ENCODE measurements at places on chromosomes 5 and 9.

DNA sequence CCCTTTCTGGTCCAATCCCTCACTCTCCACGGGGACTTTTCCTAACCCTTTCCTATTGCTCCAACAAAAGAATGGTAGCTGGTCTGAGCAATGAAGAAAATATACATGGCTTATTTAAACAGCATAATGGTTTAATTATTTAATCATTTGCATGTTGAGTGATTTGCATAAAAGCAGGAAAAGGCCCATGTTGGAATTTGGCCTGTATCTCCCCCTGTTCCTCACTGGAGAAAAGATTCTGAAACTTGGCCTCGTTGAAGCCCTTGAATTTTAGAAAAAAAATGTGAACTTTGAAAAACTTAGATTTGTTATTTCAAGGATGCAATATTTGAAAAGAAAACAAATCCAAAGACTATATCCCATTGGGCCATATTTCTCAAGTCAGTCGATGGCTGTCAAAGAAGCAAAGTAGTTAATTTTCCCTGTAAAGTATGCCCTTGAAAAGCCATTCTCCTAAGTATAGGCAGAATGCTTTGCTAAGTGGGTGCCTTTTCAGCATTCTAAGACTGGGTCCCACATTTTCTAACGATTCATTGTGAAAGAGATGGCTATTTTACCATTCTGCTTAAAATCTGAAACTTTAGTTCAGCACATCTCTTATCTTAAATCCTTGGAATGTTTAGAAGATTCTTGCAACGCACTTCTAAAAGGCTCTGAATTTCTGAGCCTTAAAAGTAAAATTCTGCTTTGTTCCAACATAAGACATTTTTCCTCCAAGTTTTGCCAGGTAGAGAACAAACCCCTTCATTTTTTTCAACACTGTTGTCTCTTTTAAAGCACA is 428.8 kb downstream of the ARHGEF28 start:
- no peak for DNase-seq

DNA sequence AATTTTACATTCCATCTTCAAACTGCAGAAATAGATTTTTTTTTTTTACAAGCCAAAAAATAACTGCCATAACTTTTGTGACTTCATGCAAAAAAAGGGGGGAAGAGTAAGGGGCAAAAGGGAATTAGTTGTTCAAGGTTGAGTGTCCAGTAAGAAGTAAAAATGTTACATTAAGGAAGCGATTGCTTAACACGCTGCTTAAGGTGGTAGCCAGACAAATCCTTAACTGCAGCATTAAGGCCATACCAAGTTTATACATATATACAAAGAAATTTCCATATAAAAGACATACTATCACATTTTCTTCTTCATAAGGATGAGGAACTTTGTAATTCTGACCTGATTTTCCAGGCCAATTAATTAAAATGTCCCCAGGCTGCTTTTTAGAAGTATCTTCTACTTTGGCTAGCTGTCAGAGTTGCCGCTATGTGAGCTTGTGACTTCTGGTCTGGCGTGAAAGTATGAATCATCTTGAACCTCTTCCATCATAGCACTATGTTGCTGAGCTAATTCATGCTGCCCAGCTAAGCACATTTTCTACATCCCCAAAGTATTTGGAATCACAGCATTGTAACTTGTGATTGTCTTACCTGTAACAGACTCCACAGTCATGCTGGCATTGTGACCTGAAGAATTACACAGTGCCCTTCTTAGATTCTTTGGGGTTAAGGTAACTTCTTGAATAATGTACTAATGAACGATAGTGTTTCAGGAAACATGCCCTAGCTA is 40.0 kb downstream of the G3BP1 start:
- no peak for DNase-seq

DNA sequence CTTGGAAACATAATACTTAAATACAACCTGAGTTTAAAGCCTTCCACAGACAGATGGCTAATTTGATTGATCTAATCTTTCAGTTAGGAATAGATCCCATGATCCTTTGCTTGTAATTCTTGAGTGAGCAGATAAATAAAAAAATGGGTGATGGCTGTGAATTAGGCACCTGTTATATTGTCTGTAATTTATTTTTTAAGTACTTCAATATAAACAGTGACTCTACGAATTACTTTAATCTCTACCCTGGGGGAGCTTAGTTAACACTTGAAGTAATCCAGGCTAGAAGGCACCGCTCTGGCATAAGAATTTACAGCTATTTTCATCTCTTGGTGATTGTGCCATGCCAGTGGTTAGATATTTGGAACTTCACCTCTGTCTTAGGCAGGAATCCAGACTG is 9.0 kb downstream of the EGFLAM start:
- DNase-seq, result no peak

GRCh38 chr9:89234205-89235067 is 55.8 kb upstream of the SHC3 start:
- DNase-seq, result peak; percentile 68

DNA sequence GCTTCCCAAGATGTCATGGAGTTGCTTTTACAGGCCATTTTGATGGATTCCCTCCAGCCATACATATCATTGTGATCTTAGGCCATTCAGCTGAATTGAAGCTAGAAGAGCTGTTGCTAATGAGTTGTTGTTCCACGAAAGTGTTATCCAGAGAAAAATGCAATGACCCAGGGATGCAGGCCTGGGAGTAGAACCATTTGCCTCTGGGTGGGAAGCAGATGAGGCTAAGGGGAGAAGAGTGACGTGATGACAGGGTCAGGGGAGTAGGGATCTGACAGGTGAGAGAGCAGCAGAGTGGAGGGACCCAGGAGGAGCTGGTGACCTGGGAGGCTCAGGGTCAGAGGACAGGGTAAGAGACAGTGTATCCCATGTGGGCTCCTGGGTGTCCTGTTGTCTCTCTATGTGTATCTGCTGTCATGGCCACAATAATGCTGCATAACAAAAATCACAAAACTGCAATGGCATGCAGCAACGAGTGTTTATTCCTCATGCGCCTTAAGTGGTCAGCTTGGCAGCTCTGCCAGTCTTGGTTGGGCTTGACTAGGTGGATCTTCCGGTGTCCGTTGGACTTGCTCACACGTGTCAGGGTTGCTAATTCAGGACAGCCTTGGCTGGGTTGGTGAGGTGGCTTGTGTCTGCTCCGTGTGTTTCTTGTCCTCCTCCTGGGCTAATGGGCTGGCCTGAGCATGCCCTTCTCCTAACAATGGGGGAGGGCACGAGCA is 90.6 kb downstream of the LIFR start:
- DNase-seq, result no peak

GRCh38 chr5:39205550-39205949 is 13.8 kb downstream of the FYB1 start:
- no peak for DNase-seq

GRCh38 chr9:34451545-34451944 is 6.8 kb downstream of the FAM219A start:
- DNase-seq, result no peak

GRCh38 chr9:16342246-16343020 is 528.0 kb downstream of the BNC2 start:
- DNase-seq, result no peak

DNA sequence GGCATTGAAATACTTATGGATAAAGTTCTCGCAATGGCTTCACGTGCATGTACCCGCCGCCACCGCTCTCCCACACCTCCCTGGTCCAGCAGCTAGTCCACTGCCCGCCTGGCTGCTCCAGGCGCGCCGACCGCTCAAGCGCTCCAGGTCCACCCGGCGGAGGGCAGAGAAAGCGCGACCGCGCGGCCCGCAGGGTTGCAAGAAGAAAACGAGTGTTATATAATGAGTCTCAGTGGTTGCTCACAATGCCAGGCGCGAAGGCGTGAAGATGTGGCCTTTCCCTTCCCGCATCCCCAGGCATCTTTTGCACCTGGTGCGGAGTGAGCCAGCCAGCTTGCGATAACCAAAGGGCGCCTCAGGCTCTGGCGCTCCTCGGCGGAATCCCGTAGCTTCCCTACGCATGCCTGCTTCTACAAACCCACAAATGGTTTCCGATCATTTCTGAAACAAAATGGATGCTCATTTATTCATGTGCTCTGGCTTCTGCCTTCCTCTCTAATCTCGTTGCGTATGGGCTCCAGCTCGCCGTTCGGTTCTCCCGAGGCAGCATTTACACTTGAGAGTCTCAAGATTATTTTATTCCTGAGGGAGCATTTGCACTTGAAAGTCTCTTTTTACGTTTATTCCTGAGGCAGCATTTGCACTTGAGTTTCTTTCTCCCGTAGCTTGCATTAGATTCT is 25.7 kb downstream of the CDKN2A start:
- DNase-seq, result no peak

DNA sequence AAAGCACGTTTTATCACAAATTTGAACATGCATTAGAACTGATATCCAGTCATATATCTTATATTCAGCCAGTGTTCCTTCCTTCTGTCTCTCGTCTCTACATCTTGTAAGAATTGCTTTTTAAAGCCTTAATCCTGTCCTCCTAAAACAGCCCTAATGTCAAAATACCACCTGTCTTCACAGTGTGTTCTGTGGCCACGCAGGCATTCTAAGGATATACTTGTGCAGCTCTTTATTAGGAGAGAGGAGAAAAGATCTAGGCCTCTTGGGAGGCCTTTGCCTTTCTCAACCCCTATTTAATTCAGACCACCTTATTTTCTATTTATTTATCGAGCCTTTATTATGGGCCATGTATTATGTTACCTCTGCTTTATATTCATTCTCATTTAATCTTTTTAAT is 78.3 kb downstream of the MAN2A1 start:
- DNase-seq, result no peak

DNA sequence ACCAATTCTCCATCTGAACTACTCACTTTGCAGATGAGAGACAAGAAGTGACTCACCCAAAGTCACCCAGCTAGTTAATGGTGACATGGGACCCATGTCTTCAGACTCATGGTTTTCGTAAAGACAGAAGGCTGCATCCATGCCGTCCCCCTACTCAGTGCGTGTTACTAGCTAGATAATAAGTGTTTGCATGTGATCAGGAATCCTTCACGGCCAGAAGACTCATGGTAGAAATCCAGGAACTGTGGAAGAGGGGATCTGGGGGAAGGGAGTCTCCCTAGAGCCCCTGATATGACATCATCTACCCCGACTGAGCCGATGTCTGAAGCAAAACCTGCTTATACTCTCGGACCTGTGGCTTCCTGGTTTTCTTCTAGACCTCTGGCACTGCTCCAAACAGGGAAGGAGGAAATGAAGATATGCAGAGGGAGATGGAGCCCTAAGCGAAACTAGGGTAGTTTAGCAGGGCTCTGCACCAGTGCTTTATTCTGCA is 3.3 kb downstream of the RNF183 start:
- no peak for DNase-seq

GRCh38 chr5:132750471-132751230 is 3.4 kb downstream of the CCNI2 start:
- DNase-seq, result peak; percentile 53

GRCh38 chr5:122469384-122469919 is 157.4 kb downstream of the SNCAIP start:
- DNase-seq, result no peak

- DNase-seq, result no peak
Observed at GRCh38 chr9:123471843-123472570, 116.0 kb downstream of the CRB2 start.

DNA sequence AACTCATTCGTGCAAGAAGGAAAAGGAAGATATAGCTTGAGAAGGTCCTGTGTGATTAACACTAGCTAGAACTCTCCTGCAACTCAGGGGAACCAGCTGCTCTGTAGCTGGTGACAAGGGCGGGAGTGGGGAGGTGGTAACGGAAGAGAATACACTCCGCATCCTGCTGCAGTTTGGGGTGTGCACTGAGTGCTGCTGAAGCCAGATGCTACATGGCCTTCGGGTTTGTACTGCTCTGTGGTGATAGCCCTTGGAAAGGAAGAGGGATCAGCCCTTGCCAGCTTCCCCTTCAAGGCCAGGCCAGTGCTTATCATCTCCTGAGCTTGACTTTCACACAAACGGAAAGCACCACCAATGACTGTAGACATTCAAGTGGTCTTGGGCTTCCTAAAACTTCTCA is 34.3 kb downstream of the FRMD3 start:
- DNase-seq, result no peak

- DNase-seq, result peak; percentile 62
Observed at GRCh38 chr9:35035851-35036701, 36.3 kb downstream of the VCP start.

GRCh38 chr5:147668385-147668784 is 114.1 kb downstream of the JAKMIP2 start:
- no peak for DNase-seq

GRCh38 chr9:105886136-105886535 is 191.8 kb downstream of the TMEM38B start:
- no peak for DNase-seq

GRCh38 chr5:36948041-36948440 is 71.5 kb downstream of the NIPBL start:
- DNase-seq, result no peak

DNA sequence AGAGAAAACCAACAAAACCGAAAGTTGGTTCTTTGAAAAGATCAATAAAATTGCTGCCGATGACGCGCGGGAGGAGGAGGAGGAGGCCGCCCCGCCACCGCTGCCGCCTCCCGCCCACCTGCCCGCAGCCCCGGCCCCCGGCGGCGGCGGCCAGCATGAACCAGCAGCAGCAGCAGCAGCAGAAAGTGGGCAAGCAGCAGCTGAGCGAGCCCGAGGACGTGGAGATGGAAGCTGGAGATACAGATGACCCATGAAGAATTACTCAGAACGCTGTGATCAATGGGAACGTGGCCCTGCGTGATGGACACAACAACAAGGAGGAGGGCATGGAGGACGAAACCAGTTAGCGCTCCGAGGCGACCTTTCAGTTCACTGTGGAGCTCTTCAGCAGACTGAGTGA is 53.9 kb upstream of the EFNA5 start:
- no peak for DNase-seq

DNA sequence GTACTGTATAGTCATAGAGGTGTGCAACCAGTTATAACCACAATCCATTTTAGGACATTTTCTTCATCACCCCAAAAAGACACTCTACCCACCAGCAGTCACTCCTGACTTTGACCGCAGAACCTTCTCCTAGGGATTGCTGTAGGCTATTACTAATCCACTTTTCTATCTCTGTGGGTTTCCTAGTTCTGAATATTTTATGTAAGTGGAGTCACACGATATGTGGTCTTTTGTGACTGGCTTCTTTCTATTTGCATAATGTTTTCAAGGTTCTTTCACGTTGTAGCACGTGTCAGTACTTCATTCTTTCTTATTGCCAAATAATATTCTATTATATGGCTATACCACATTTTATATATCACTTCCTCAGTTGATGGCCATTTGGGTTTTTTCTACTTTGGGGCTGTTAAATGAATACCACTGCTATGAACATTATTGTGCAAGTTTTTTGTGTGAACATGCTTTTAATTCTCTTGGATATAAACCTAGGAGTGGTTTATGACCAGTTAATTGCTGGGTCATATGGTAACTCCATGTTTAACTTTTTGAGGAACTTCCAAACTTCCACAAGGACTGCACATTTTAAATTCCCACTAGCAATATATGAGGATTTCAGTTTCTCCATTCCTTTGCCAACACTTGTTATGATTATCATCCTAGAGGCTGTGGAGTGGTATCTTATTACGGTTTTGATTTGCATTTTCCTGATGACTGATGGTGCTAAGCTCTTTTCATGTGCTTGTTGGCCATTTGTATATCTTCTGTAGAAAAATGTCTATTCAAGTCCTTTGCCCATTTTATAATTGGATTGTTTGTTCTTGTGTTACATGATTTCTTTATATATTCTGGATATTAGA is 37.8 kb downstream of the MRRF start:
- DNase-seq, result no peak

Data from activated CD8-positive, alpha-beta memory T cell treated with anti-CD3 and anti-CD28 coated beads for 24 hours (primary cell).